Spinal cord (tissue), 10 donors: ENCODE measurements at places on chromosomes 12 and 14. TPM values are rescaled to one million over a fixed set of nuclear protein-coding genes. Genes with fewer than 3 reads are reported as not detected.

Gene PPP4R4
- 10.8 TPM for polyA plus RNA-seq

DNA sequence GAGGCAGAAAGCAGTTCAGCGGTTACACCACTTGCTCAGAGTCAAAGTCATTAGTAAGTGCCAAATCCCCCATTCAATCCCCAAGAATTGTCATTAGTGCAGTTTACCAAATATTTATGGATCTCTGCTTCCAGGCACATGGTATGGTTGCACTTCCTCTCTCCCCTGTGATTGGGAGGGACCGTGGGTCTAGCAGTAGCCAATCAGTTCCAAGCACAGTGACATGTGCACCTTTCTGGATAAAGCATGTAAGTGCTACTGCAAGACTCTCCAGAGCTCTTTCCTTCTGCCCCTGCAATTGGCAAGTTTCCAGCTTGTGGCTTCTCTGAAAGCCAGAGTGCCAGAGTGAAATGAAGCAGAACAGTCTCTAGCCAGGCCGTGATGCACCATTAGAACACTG, 85.3 kb upstream of the FLRT2 start:
- H3K4me3 ChIP-seq, result no peak overlapping the region
- DNase-seq, result no peak
- no peaks in the 10 kb centered on the region for H3K36me3 ChIP-seq
- no peak overlapping the region for H3K27ac ChIP-seq

DNA sequence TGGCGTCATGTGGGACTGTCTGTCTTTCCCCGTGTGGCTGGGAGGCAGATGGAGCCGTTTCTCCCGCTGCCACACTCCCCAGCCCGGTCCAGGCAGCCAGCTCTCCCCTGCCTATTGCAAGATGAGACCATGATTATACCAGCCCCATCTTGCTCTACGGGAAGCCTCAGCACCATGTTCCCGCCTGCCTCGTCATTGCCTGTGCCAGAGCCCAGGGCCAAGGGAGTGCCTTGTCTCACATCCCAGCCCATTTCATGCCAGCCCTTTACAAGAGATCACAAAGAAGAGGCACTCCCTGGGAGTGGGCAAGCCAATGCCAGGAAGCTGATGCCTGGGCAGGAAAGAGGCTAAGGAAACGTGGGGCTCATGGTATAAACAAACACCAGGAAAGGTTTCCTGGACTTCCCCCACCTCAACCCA, 23.9 kb downstream of the GPR68 start:
- peaks cover 3% of the 10 kb centered on the region for H3K4me1 ChIP-seq
- H3K4me3 ChIP-seq, result no peak overlapping the region
- H3K27ac ChIP-seq, result no peak overlapping the region

GRCh38 chr14:54935958-54936357, 33.3 kb upstream of the GCH1 start:
- no peaks in the 10 kb centered on the region for H3K36me3 ChIP-seq
- no peak for DNase-seq
- no peak overlapping the region for H3K27ac ChIP-seq
- H3K4me1 ChIP-seq, result no peaks in the 10 kb centered on the region
- no peak overlapping the region for H3K4me3 ChIP-seq

DNA sequence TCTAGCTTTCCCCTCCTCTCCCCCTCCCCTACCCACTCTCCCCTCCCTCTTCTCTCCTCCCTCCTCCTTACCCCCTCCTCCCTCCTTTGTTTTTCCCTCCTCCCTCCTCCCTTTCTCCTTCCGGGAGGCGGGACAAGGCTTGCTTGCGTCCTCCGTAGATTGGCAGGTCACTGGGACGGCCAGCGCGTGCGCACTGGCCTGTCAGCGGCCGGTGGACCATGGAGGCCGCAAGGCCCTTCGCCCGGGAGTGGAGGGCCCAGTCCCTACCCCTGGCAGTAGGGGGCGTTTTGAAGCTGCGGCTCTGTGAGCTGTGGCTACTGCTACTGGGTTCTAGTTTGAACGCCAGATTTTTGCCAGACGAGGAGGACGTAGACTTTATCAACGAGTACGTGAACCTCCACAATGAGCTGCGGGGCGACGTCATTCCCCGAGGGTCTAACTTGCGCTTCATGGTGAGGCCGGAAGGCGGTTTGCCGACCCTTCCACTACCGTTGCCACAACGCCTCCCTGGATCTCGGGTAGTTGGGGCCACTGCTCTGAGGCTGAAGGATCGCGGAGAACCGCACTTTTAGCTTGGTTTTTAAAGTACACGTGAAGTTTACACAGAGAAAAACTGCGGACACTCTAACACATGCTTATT, at the start of gene GLIPR1L2:
Gene GLIPR1L2, plus strand, starts transcription at position 191 of the 640 bp plus-strand sequence. Its CDS starts 28 bp downstream, at position 219.
- H3K4me3 ChIP-seq, result peak within 1 kb of the TSS; percentile 85
- DNase-seq, result peak; percentile 99
- H3K36me3 ChIP-seq, result no peaks in the 10 kb centered on the region
- H3K4me1 ChIP-seq, result no peaks in the 10 kb centered on the region
- peak within 1 kb of the TSS; percentile 83 for H3K27ac ChIP-seq
- H3K27me3 ChIP-seq, result no peaks in the 10 kb centered on the region

DNA sequence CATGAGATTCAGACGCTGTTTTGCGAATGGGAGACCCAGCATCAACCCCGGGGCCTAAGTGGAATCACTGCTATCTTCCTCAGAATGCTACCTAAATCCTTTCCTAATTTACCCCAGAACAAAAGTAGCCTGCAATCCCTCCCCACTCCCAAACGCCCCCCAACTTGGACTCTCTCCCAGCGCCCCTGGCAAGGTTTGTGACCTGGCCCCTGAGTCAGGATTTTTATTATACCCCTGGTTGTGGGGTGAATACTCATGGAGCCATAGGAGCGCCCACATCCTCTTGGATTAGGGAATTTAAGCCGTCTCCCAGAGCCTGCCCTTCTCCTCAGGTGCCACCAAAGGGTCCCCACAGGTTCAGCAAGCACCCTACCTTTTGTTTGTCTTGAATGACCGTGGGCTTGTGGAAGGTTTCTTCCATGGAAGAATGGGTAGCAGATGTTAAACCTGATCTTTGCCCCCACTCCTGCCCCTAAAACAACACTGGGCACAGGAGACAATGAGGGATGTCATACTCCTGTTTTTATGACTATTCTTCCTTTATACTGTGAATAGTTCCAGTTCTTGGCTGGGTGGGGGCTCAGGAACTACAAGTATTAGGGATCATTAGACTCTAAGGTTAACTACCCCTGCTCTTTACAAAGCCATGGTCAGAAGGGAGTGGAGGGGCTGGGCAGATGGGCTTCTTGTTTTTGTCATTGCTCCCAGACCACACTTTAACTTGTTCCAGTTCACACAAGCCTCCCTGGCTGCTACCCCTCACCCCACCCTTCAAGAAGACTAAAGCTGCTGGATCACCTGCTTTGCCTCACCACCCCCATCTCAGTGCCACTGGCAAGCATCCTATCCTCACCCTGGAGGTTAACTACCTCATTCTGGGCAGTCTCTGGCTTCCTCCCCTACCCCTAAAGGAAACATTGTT, 630 bp downstream of the MYL6B start:
- no peak for DNase-seq
- peak overlapping the region; percentile 93 for H3K27ac ChIP-seq
- peak overlapping the region; percentile 80 for H3K4me3 ChIP-seq
- peaks cover 45% of the 10 kb centered on the region for H3K4me1 ChIP-seq
- H3K36me3 ChIP-seq, result peaks cover 22% of the 10 kb centered on the region

GRCh38 chr14:56193347-56193746, 75.1 kb downstream of the PELI2 start:
- no peak overlapping the region for H3K4me3 ChIP-seq
- H3K27me3 ChIP-seq, result no peaks in the 10 kb centered on the region
- no peak for DNase-seq
- H3K27ac ChIP-seq, result no peak overlapping the region
- H3K4me1 ChIP-seq, result peaks cover 7% of the 10 kb centered on the region
